ENCODE measurements at places on chromosomes 2 and 18. TPM values are rescaled to one million over a fixed set of nuclear protein-coding genes. Genes with fewer than 3 reads are reported as not detected.

CIB4 gene
- not detected for total RNA-seq

CRACDL gene
- total RNA-seq: 1.4 TPM

STRADB gene
- 11.3 TPM for total RNA-seq

HRH4 gene
- total RNA-seq: 0.13 TPM

CGREF1 gene
- total RNA-seq: 0.53 TPM

VIL1 gene
- total RNA-seq: not detected

UGT1A6 gene
- 43.0 TPM for total RNA-seq

TLX2 gene
- total RNA-seq: not detected

ARHGAP25 gene
- 0.77 TPM for total RNA-seq

DSC3 gene
- 193 TPM for total RNA-seq

GKN2 gene
- total RNA-seq: not detected

IL1R2 gene
- total RNA-seq: not detected

LOXL3 gene
- total RNA-seq: 0.13 TPM

Data from bronchial epithelial cell (primary cell).